ENCODE measurements at places on chromosomes 1 and 21. TPM values are rescaled to one million over a fixed set of nuclear protein-coding genes. Genes with fewer than 3 reads are reported as not detected.

The KIF26B gene
- total RNA-seq = not detected

The AKNAD1 gene
- total RNA-seq = not detected

The CHRM3 gene
- not detected for total RNA-seq

The CACNA1S gene
- total RNA-seq = not detected

The NR1I3 gene
- total RNA-seq = not detected

DNA sequence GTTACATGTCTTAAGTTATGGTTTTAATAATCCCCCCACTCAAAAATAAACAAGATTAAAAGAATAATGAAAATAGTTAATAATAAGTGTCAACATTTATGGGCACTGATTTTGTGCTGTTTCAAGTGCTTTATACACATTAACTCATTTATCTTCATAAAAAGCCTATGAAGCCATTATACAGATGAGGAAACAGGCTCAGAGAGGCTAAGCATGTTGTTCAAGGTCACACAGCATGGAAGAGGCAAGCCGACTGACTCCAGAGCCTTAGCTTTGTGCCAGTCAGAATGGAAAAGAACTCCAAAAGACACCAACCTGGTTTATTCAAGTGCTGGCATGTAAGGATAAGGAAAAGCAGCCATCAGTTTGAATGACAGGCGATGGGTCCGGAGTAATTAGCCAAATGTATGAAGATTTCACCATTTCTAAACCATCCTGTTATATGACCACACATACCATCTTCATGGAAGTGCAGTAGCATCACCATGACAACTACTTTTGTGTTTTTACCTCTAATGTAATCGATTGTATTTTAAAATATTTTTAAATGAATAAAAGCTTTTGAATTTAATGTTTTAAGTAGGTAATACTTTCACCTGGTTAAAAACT lies 14.4 kb upstream of the ID3 start:
- no peak for DNase-seq

- DNase-seq = no peak
Observed at GRCh38 chr21:33451634-33452071, 28.1 kb downstream of the TMEM50B start.

DNA sequence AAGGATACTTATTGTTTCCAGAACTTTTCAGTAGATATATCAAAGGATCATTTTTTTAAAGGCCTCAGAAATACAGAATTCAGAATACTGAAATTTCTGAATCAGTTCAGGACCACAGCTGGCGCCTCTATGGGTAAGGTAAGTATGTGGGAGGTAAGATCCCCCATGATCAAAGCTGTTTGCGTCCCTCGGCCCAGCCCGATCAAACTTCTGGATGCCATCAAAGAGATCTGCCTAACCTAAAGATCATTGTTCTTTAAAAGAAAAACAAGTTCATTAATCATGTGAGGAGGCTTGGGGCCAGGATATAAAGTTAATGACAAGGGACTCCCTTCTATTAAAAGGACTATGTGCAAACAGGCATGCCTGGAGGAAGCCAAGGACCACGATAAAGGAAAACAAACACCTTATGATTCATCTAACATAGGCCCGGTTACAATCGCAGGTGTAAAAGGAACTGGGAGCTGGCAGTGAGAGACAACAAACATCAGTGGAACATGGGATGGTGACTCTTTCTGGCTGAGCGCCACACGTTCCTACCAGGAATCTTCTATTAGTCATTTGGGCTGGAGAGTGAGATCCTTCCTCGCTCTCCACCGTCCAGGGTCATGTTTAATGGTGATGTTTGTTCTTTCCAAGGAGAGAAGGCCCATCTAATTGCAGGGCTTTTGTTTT lies 2.8 kb upstream of the BACE2 start:
- DNase-seq = no peak

GRCh38 chr1:39720094-39720999 lies 18.3 kb upstream of the PPIE start:
- DNase-seq = no peak

- no peak for DNase-seq
Observed at GRCh38 chr1:156176610-156177210, 17.2 kb upstream of the SLC25A44 start.

Measured in activated CD4-positive, alpha-beta memory T cell treated with anti-CD3 and anti-CD28 coated beads, Interleukin-2, amount 10 ng/mL, durations not matched to agents 7 days and 5 days (primary cell).